ENCODE measurements at places on chromosomes 3 and 15. TPM values are rescaled to one million over a fixed set of nuclear protein-coding genes. Genes with fewer than 3 reads are reported as not detected.

- no peak for DNase-seq
Measured at GRCh38 chr15:89947385-89947784, 34.6 kb upstream of the ARPIN start.

TMEM212 gene
- not detected for total RNA-seq

DNA sequence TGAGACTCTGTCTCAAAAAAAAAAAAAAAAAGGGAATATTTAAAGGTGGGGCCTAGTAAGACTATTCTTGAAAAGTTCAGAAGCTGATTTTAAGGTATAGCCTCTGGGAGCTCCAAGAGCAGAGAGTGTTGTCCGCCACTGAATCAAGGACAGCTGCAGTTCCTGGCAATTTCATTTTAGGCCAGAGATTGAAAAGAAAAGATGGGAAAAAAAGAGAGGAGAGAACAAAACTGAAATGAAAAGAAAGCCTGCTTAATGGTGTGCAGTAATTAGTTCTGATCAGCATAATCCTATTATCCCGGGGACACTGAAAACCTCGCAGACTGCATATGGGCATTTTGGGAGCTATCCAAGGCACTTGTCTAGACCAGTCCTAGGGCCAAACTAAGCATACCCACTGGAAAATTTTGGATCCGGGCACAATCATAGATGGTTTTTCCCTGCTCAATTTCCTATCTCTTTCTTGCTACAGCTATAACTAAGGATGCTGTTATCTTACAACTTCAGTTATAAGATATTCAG is 43.2 kb downstream of the EHHADH start:
- DNase-seq, result no peak

ECE2 gene
- total RNA-seq, result 12.1 TPM

SI gene
- total RNA-seq, result not detected

DNA sequence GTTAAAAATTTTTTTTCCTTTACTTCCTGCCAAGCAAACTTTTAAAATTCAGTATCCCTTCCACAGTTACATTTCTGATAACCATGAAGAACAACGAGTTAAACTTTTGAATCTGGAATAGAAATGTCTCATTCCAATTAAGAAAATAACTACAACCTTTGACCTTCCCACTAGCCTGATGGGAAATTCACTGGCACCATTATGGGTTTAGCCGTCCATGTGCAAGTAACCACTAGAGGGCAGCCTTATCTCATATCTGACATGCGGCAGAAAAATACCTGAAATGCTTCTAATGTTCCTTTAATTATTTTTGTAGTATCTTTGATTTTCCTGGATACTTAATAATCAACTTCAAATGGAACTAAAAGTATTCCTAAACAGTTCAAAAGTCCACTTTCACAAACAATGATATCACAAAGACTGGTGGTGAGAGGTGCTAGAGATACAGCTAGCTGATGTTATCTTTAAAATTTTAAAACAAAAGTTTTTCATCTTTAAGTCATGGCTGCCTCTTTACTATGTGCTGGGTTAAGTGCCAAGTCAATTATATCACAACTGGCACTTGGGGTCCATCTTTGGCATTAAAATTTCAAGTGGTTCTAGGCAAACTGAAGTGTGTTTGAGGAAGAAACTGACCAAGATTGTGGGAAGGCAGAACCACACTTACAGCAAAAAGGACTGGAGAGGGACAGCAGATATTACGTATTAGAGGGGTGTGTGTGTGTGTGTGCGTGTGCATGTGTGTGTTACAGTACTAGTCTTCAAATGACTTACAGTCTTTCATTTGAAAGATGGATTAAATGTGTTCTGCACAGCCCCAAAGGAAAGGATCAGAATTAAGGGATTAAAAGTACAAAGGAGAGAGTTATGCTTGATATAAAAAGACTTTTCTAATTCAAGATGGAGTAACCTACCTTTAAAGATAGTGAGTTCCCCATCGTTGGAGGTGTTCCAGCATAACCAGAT is 107.1 kb upstream of the ICE2 start:
- DNase-seq, result no peak

DNA sequence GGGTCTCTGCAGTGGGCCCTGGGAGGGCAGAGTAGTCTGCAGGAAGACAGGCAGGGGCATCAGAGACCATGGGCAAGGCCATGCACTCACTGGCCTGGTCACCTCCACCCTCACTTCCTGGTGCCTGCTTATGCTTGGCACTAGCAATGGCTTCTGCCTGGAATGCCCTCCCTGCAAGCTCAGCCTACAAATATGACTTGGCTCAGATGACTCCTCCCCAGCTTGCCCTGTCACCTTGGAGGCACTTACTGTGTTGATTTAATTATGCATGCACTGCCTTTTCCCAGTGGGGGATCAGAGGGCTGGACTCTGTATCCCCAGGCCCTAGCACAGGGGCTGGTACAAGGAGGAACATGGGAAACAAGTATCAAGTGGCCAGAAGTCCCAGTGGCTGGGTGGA is 7.8 kb downstream of the C3orf18 start:
- no peak for DNase-seq

PLCL2 gene
- total RNA-seq, result 9.0 TPM

DNA sequence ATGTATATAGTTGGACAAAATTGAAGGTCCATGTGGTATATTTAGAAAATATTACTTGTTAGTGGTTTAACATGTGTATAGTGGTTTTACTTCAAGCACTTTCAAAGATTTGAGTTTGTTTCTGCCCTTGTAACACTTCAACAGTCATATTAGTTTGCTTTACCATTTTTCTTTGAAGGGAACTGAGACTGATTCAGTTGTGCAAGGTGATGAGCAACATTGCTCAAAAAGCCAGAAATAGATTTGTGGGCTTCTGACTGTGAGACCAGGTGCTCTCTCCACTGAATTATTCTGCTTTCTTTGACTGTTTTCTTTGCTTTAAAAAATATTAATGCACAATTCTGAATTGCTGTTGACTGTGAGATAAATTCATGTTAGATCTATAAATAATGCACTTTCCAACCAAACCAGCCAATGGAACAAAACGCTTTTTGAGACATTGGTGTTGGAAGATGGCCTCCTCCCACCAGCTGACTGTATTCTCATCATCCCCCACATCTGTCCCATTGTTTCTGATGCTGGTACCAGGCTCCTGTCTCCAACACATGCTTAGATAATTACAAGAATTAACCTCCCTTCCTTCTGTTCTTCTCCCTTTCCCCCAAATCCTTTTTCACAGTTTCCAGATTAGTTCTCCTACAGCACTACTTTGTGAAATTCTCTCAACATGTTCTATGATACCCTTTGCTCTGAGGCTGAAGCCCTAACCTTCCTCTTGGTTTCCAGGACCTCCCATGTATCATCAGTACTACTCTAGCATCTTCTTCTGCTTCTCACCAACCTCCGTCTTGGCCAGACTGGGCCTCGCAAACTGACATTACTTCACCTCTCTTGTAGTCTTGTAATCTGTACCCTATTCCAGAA is 27.9 kb downstream of the PLCL2 start:
- no peak for DNase-seq

PRRT3 gene
- total RNA-seq, result 1.3 TPM
